ENCODE measurements at places on chromosomes 4 and X.
A peak's percentile ranks its signal among the peaks of the same experiment; 100 is the strongest.

GRCh38 chrX:47321823-47322371 lies 48.5 kb upstream of the ZNF157 start:
- no peak for DNase-seq

DNA sequence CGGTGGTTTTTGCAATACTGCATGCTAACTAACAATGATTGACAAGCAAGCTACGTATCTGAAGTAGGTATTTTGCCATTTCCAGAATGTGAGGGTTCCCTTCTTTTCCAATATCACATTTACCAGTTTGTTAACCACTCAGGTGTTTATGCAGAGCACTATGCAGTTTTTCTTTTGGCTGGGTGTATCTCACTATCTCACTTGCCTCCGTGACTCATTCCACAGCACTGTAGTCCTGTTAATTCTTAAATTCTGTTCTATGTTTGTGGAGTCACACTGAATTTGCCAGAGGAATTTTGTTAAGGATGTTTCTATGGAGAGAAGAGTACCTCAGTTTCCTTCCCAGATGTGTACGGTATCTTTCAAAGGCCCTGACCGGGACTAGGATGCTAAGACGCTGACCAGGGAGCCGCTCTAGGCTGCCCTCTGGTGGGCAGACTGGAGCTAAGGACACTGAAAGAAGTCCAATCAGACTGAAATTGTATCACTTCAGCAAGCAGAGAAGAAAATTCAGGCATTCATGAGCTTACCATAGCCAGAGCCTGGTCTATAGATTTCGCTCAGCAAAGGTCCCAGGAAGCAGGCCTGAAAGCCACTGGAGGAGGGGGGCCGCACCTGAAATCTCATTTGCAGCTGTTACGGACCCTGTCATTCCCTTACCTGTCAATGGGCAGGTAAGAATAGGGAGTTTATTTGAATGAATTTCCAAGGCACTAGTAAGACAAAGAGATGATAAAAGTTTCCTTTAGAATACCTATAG lies 388.4 kb upstream of the SPOCK3 start:
- peak; percentile 62 for DNase-seq

- DNase-seq = peak; percentile 51
Observed at GRCh38 chr4:56289934-56290333, 97.4 kb downstream of the AASDH start.

DNA sequence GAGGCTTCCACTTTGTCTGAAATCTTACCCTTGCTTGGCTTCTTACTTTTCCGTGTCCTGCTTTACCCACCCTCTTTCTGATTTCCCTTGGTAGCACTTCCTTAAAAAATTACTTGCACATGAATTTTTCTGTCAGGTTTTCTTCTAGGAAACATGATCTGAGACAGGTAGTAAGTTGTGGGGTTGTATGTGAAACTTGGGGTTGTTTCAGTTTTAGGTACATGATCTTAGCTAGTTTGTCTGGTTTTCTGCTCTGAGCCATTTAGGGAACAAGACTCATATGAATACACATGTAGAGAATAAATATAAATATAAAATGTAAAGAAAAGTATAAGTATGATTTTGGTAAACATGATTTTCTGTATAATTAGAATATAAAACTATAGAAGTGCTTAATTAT lies 17.4 kb upstream of the ARMCX2 start:
- no peak for DNase-seq

GRCh38 chrX:133606990-133607389 lies 191.7 kb upstream of the GPC4 start:
- DNase-seq = no peak

DNA sequence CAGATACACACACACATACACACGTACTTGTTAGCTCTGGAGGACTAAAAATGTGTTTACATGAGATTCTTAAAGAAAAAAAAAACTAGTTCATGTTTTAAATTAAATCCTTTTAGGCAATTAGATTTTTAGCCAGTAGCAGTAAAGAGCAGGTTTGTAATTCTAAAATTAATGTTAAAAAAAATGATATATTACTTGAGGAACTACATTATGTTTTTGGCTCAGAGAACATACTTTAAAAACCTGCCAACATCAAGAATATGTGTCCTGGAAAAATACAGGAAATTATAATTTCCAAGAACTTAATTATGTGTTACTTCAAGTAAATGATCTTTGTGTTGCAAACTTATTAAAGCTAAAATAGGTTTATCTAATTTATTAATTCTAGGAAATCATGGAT lies 594.3 kb upstream of the PCDH7 start:
- DNase-seq = no peak

GRCh38 chrX:1462596-1463251 lies 10.0 kb upstream of the ASMTL start:
- no peak for DNase-seq

- DNase-seq = peak; percentile 65
Observed at GRCh38 chrX:135477576-135477975, 42.9 kb upstream of the INTS6L start.

GRCh38 chr4:7384929-7385890 lies 49.5 kb downstream of the PSAPL1 start:
- DNase-seq = no peak

GRCh38 chrX:137549073-137549472 lies 16.9 kb upstream of the ZIC3 start:
- DNase-seq = no peak

DNA sequence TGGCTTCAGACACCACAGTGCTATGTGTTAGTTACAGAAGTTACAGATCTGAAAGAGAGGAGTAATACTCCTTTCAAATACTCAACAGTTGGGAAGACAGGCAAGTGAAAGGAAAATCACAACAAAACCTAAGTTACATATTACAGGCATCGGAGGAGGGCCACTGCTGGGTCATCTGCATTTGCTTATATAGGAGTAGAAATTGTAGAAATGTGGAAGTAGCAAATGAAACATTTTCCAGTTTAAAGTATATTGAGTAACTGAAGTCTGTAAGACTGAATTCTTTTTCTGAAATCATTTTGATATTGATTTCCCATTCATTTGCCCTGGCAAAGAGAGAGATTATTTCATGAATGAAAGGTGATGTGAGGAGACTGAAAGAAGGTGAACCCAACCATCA lies 201.7 kb downstream of the SPRY1 start:
- DNase-seq = no peak

DNA sequence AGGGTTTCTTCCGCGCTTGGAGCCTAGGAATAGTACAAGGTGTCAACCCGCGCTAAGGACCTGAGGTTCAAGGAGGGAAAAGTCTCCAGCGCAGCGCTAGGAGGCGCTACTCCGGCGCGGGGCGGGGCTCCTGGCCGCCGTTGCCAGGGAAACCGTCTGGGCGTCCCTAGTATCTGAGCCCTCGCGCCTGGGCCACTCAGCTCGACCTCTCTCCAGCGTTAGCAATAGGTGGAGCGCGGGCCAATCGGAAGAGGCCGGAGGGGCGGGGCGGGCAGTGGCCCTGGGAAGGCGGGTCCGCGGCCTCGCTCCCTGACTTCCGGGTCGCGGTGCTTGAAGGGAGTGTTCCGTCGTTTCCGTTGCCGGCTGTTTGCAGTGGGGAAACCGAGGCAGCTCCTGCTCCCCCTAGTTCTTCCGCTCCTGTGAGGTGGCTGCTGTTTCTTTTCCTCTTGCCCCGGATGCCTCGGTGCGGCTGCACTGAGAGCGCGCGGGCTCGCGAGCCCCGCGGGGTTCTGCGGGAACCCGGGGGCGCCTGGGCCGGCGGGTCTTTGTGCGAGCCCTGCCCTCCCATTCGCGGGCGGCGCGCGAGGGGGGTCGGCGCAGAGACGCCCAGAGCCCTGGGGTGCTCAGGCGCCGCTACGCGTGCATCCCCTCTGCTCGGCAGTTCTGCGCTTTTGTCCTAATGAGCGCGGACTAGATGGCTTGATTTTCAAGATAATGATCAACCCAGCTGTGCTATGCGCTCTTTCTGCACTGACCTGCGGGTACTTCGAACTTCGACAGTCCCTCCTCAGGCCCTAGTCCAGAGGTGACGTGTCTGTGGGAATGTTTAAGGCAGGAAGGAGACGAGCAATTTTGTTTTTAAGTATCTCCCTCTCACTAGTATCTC lies at the start of gene ELMOD2:
Gene ELMOD2, plus strand, starts transcription at position 312 of the 886 bp plus-strand sequence. CDS start 1,261 bp downstream, outside the sequence.
- DNase-seq = peak; percentile 99

DNA sequence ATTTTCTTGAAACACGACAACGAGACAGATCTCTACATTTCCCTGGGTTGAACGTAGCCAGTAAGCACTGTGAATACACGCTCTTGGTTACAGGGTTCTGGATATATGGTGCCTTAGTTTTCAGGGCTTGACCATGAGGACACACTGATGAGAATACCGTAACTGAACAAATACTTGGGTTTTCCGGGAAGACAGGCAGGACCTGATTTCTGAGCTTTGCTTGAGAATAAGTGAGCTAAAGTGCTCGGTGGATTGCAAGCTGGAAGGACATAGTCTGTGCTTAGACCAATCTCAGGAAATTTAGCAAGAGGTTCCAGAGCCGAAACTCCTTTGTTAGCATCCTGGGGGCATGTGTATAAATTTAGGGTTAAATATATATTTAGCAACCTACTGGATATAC lies 876 bp upstream of the TACR3 start:
- no peak for DNase-seq

- DNase-seq = no peak
Observed at GRCh38 chr4:140693562-140693961, 62.6 kb downstream of the TBC1D9 start.

DNA sequence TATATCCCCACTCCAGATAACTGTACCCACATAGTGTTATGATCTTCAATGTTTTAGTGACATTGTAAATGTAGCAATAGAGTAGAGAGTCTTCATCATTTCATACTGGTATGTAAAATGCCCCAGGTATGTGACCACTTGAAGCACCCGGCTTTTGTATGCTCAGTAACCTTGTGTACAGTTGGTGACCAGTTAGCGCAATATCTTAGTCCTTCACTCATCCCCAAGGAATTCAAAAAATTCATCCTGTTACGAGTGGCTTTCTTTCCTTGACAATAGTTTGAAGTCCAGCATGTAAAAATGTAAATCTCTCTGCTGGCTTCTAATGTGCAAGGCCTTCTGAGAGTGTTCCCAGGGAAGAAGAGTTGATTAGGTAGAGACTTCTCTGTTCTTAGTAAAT lies 145.6 kb downstream of the ARX start:
- no peak for DNase-seq

DNA sequence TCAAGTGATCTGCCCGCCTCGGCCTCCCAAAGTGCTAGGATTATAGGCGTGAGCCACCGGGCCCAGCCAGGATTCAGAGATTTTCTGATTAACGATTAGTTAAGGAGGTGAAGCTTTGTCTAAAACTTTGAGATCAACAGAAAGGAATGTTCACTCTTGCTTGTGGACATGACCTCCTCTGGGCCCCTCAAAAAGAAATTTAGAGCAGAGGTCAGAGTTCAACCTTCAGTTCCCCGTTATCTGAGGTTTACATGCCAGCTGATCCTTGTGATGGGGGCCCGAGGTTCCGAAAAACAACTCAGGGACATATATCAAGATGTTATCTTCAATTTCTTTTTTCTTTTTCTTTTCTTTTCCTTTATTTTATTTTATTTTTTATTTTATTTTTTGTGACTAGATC lies 54.6 kb downstream of the DDX3X start:
- DNase-seq = no peak

DNA sequence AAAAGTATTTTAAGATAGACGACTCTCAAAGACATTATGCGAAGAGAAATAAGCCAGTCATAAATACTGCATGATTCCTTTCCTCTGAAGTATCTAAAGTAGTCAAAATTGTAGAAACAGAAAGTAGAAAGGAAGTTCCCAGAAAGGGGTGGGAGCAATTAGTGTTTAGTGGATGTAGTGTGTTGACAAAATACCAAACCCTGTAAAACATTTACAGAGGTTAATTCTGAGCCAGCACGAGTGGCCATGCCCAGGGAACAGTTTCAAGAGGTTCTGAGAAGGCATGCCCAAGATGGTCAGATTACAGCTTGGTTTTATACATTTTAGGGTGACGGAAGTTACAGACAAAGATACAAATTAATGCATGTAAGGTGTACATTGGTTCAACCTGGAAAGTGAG lies 34.4 kb upstream of the SLC25A4 start:
- no peak for DNase-seq

- no peak for DNase-seq
Observed at GRCh38 chrX:115419069-115419468, 129.6 kb downstream of the LUZP4 start.

DNA sequence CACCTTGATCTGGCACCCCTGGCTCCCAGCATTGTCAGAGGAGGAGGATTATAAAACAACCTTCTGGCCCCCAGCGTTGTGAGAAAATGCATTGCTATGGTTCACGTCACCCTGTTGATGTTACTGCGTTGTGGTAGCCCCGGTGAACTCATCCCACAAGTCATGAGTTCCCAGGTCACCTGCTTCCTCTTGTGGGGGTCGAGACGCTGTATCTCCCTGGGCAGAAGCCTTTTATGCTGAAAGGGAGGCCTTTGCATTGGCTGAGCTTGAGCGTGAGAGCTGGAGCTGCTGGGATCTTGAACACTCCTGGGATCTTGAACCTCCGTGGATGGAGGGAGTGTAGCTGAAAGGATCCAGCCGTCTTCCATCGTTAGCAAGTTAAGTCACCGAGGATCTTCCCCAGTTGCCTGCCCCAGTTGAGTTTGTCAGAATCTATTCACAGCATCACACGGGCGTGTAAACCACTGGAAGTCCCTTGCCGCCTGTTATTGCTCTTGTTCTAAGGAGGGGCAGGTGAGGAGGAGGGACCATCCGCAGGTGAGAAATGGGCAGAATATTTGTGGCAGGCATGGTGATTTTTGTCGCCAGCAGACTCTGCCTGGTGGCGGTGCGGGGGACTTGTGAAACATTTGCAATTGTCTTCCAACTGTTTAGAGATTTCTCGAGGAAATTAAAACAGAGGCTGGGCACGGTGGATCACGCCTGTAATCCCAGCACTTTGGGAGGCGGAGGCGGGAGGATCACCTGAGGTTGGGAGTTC lies 299.9 kb downstream of the ASMT start:
- no peak for DNase-seq

DNA sequence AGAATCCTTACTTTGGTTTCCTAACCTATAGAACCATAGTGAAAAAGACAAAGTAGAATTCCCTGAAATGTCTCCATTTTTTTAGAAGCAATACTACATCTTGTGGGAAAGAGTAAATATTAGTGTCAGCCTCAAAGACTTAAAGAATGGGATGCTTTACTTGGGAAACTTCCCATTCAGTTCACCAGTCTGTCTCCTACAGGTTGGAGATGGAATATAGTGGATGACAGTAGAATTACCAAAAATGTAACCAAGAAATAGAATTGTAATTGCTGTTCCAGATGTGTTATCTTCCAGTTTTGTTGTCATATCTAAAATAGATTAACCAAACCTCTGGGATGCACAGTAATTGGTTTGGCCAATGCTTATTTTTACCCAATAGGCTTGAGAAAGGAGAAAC lies 338.6 kb upstream of the GRID2 start:
- no peak for DNase-seq

GRCh38 chr4:148253768-148254167 lies 188.4 kb downstream of the NR3C2 start:
- no peak for DNase-seq

DNA sequence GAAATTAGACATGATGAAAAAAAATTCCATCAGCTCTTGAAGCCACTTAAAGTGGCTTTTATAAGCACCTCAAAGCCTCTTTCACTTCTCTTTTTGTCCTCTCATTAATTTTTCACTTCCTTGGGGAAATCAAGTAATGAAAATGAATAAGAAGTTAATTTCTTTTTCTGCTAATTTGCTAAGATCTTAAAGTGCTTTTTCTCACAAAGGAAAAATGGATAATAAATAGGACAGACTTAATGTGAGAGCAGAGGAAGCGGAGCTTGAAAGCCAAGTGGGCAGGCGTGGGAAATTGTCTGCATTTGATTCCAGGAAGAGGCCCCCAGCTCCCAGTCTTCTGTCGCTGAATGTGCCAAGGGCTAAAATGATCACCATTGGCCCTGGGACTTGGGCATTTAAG lies 28.6 kb downstream of the CDS1 start:
- DNase-seq = peak; percentile 82

Data from brain (organoid and tissue), 16 donors.